Hepatic stellate cell (primary cell): ENCODE measurements at places on chromosomes 2 and 18.

DNA sequence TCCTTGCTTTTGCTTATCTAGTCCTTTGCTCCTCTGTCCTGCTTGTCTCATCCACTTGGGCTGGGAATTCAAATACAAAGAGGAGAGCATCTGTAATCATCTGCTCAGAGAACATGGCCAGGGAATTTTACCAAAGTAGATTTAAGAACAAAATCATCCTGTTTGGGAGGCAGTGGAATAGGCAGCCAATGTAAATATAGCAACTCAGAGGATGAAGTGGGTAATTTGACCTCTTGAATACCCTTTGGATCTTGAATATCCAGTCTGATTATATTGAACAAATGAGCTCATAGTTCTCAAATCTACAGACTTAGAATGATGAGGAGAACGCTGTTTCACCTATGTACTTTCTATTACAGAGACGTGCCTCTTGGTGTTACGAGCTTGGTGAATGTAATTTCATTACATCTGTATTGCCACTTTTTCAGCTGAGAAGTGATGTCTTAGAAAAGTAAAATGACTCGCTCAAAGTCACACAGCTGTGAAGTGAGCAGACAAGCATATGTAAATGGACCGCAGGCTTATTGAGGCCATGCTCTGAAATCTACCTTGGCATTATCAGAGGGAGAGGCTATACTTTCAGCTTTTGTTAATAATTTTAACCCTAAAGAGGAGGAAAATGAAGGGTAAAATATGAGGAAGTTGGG lies 266.3 kb downstream of the MTX2 start:
- no peak for DNase-seq

- peak; percentile 35 for DNase-seq
These were observed 16.0 kb upstream of the ASXL2 start for GRCh38 chr2:25894135-25894830.

DNA sequence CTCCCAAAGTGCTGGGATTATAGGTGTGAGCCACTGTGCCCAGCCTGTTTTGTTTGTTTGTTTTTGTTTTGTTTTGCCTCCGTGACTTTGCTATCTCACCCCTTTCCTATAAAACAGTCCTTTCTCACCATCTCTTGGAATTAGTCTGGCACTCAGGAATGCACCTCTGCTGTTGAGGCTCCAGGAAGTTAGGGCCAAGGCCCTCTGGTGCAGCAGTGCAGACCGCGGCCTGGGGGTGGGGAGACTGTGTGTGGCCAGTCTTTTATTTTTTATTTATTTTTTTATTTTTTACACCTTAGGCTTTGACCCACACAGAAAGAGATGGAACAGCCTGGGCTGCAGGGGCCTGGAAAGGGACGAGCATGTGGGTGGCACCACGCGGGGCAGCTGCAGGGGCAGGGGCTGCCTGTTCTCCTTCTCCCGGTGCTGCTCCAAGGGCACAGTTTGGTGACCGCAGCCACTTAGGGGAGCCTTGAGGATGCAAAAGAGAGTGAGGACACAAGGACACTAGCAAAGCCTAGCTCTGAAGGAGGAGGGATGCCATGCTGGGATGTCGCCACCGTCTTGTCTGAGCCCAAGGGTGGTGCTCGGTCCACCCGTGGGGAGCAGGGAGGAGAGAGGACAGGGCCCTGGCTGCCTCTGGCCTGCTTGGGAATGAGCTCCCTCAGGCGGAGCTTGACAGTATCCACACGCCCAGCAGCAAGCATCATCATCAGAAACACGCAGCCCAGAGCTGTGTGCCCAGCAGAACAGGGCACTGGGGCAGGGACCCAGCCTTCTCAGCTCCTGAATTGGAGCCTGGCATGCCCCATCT lies 19.4 kb upstream of the ALPI start:
- DNase-seq, result no peak

GRCh38 chr2:201788371-201788770 lies 7.6 kb upstream of the ALS2 start:
- DNase-seq, result no peak

- DNase-seq, result no peak
These were observed 109.1 kb downstream of the HAUS1 start for GRCh38 chr18:46213295-46213694.

GRCh38 chr18:24212939-24213338 lies 74.1 kb downstream of the CABYR start:
- DNase-seq, result peak; percentile 63

GRCh38 chr18:69102959-69103358 lies 297.7 kb upstream of the DOK6 start:
- no peak for DNase-seq

- DNase-seq, result peak; percentile 23
These were observed 582.1 kb upstream of the SETBP1 start for GRCh38 chr18:44098551-44099098.

DNA sequence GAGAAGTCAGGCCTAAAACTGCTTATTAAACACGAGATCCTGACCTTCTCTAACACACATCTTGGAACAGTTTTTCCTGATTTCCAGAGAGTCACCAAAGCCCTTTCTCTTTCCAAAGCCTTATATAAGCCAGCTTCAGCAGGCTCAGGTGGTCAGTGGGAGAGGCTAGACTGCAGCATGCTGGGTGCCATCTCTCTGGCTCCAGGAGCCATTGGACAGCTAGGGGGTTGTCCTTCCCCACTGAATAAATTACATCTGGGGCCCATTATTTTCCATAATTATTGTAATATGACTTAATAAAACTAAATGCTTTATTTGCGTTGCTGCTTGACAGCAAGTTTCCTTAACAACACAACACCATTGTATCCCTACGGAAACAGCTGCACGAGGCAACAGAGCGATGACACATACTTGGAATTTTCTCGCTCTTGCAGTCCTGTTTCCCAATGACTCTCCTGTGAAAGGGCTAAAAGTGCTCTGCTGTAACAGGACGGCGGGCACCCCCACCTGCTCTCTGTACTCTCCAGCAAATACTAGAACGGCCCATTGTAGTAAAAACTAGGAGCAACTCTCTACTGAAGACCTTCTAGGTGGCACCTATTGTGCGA lies 160.6 kb downstream of the RNF144A start:
- DNase-seq, result no peak

GRCh38 chr18:48193521-48194492 lies 215.4 kb downstream of the ZBTB7C start:
- DNase-seq, result no peak

DNA sequence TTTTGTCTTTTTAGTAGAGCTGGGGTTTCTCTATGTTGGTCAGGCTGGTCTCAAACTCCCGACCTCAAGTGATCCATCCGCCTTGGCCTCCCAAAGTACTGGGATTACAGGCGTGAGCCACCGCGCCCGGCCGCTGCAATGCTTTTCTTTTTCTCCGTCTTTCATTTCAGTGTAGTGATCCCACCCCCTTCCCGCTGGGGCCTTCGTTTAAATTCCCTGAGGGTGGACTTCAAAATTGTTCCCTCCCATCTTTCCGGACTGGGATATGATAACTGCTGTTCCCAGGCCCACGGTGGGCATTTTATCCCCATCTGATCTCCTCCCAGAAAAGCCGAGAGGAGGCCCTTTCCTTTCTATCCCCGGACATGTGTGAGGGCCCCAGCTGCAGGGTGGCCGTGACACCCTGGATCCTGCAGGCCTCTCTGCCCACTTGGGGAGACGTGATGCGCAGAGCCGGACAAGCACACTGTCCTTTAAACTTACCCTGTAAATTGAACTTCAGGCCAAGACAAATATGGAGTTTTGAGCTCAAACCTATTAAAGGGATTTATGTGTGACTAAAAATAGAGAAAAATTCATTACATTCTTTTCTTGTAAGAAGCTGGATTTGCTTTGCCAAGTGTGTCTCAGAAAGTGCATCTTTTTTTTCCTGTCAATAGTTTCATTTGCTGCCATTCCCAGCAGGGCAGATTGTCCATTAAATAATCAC lies 54.5 kb upstream of the AFF3 start:
- DNase-seq, result peak; percentile 27

DNA sequence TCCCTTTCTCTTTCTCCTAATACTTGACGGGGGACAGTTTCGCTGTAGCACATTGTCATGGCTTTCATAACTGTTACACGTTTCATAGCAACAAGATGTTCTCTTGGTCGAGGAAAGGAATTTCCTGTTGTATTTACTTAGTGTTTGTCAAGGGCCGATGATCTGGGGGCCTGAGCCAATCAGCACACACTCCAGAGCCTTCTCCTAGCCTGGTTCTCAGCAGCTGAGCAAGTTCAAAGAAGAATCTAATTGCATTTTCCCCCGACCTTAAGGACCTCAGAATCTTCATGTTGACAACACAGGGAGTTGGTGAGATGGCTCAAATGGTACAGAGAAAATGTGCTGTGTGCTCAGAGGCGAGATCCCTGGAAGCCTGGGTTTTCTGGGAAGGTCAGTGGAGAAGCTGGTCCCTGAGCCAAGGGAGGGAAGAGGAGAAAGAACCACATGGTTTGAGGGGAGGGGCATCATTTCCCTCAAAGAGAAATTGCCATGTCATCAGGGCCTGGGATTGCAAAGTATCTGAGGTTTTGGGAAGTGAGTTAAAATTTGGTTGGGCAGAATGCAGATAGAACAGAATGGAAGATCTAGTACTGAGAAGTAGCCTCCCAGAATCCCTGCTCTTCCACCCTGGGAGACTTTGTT lies 76.9 kb upstream of the AGAP1 start:
- DNase-seq, result peak; percentile 36

DNA sequence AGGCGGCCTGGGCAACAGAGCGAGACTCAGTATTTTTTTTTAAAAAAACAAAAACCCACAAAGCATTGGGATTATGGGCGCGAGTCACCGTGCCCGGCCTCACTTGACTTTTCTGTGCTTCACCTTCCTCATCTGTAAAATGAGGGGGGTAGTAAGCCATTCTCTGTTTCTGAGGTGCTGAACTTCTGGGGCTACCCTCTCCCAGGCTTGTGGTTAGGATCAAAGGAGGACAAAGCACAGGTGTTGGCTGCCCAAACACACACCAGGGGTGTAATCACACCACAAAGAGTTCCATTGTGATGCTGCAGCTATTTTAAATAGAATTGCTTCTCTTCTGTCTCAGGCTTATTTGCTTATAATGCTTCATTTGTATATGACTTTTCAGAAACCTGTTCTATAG lies 35.8 kb upstream of the INHBB start:
- DNase-seq, result no peak
